ENCODE measurements at places on chromosomes 5 and 9. TPM values are rescaled to one million over a fixed set of nuclear protein-coding genes. Genes with fewer than 3 reads are reported as not detected.

Gene HSDL2
- total RNA-seq: 26.1 TPM

Gene FBP1
- not detected for total RNA-seq

Gene CERT1
- total RNA-seq: 14.3 TPM

Gene RORB
- total RNA-seq: not detected

Gene MSMP
- not detected for total RNA-seq
